T1000 (cell line): ENCODE measurements at places on chromosomes 13 and 19.

DNA sequence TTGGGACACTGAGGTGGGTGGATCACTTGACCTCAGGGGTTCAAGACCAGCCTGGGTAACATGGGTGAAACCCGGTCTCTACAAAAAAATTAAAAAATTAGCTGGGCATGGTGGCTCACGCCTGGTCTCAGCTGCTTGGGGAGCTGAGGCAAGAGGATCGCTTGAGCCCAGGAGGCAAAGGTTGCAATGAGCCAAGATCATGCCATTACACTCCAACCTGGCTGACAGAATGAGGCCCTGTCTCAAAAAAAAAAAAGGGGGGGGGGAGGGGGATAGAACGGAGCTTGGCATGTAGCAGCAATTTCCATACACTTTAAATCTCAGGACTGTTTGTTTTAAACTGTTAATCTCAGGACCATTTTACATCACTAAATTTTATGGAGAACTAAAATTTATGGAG lies 2.2 kb downstream of the ACP7 start:
- no peak for DNase-seq

- no peak for DNase-seq
Observed at GRCh38 chr13:74056801-74057542, 77.2 kb downstream of the KLF12 start.

GRCh38 chr19:58059003-58059670 lies at the start of gene ZNF135:
Gene ZNF135, plus strand, starts transcription at chr19:58059282. Its CDS starts 721 bp downstream, at chr19:58060003.
- DNase-seq, result peak; percentile 77

DNA sequence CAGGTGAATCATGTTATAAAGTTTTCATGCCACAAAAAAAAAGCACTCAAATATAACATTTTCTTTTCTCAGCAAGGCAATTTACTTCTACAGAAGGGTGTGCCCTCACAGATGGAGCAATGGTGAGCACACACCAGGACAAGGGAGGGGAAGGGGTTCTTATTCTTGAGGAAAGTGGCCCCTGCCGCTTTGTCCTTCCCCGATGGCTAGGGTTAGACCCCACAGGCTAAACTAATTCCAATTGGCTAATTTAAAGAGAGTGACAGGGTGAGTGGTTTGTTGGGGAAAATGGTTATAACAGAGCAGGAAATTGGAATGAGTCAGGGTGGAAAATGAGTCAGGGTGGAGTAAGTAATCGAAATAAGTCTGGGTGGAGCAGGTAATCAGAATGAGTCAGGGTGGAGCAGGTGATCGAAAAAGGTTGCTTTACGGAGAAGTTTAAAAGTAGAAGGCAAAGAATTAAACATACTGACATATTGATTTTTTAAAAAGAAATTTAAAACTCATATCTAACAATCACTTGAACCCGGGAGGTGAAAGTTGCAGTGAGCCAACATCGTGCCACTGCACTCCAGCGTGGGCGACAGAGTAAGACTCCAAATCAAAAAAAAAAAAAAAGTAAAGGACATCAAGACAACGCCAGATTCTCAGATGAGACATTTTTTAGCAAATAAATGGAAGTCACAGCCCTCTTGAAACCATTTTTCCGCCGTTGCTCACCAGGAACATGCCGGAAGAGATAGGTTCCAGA lies 813 bp downstream of the ZNF562 start:
- DNase-seq, result no peak

- DNase-seq, result no peak
Observed at GRCh38 chr13:36344886-36345437, 1.2 kb downstream of the SPART start.

- peak; percentile 86 for DNase-seq
Observed at GRCh38 chr19:12052497-12053169, at the start of gene ZNF878. Gene ZNF878, minus strand, starts transcription at chr19:12052961. Its CDS starts 160 bp downstream, at chr19:12052801.

GRCh38 chr13:65339241-65339640 lies 1890.9 kb downstream of the PCDH9 start:
- no peak for DNase-seq

- DNase-seq, result no peak
Observed at GRCh38 chr19:54312436-54313377, at the start of gene LILRA5. Gene LILRA5, minus strand, starts transcription at chr19:54313166. Its CDS starts 147 bp downstream, at chr19:54313019.

- DNase-seq, result no peak
Observed at GRCh38 chr19:32687681-32688080, 3.9 kb upstream of the NUDT19 start.

GRCh38 chr13:88042489-88042888 lies 371.3 kb downstream of the SLITRK5 start:
- DNase-seq, result no peak

- no peak for DNase-seq
Observed at GRCh38 chr13:24168979-24169378, 8.5 kb downstream of the SPATA13 start.

GRCh38 chr13:20713014-20713376 lies 9.5 kb downstream of the IL17D start:
- no peak for DNase-seq

DNA sequence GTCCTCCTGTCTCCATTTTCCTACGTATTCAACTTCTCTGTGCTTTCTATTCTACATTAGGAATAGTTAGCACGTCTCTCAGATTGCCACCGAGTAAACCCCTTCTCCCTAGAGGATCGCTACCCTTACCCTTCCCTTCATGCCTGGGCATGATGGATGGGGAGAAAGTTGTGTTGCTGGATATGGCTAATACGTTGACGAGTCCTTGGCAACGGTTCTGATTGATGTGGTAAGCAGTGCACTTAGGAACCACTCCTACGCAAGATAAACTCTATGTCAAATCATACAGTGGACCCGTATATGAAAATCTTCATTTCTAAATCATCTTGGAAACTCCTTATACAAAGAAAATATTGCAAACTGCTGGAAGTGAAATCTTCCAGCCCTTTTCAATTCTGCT lies 224.5 kb downstream of the EFNB2 start:
- DNase-seq, result no peak

- DNase-seq, result no peak
Observed at GRCh38 chr13:71021825-71022422, 845.1 kb downstream of the DACH1 start.

DNA sequence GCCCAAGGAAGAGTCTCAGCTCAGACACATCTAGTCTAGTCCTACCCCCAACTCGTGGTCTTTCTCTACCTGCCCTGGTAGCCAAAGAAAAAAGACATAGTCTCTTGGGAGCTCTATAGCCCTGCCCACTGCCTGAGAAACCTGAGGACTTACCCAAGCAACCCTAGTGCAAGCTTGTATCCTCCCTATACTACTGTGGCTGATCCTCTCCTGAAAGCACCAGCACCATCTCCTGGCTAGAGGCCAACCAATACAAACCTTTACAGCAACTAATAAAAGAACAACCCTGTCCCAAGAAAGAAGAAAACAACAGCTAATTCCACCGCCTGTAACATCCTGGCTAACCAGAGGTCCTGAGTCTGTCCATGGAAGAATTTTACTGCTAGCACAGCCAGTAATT lies 532.4 kb downstream of the SLITRK6 start:
- no peak for DNase-seq

DNA sequence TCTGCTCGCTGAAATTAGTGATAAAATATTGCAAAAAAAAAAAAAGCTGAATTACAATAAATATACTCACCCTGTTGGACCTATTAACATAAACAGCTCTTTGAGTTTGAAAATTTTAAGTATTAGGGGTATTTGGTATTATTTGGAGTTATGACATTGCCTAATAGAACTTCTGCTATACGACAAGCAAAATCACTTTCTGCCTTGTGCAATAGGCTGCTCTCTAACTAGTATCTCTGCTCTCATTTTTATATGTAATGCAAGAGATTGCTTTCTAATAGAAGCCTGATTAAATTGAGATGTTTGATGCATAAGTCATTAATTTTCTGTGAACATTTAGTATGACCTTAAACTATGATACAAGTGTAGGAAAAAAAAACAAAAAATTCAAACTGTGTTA lies 5.3 kb downstream of the RGS9BP start:
- DNase-seq, result no peak

DNA sequence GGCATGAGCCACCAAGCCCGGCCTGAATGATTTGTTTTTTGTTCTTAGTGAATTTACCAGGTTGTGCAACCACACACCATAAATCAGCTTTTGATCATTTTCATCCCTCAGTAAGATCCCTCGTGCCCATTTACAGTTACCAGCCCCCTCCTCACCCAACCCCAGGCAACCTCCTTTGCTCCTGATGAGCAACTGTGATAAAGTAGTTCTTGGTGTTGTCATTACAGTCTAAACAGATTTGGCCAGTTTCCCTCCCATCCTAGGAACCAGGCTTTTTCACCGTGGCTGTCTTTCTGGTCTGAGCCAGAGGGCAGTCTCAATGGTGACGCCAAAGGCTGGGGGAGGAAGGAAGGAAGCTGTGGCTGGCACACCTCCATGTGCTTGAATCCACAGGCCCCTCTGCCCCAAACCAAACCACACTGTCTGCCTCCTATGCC lies 61.2 kb upstream of the WDFY2 start:
- no peak for DNase-seq

DNA sequence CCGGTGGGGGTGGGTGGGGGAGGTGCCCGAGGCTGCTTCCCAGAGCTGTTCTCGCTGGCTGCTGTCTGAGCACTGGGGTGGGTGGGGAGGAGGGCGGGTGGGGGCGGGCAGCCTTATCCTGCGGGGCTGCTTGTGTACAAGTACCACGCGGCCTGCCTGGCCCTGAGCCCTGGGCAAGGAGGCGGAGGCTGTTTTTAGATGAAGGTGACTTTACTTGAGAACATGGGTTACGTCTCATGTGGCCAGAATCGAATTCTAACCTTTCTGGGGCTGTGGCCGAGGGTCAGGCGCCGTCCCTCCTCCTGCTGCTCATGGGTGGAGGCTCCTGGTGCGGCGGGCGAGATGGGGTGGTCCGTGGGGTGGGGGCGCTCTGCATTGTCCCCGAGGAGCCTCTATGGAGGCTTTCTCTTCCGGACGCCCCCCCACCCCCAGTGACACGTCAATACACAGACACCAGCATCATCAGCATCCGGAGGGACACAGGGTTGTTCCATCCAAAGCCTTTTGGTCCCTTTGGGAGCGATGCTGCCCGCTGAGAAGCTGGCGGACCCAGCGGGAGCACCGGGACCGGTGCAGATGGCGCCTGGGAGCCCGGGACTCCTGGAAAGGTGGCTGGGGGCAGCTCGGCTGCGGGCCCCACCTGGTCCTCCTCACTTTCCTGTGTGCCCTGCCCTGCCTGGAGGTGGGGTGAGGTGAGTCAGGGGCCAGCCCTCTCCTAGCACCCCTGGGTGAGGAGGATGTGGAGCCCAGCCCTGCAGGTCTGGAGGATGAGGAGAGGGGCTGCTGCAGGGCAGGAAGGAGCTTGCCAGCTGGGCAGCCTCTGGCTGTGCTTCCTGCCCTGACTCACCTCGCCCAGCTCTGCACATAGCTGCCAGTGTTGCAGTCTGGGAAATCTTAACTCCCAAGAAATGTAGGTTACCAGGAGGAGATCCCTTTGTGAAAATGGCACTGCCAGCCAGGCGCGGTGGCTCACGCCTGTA lies 3.4 kb downstream of the BSG start:
- peak; percentile 27 for DNase-seq

- DNase-seq, result no peak
Observed at GRCh38 chr13:22126433-22127021, 455.7 kb downstream of the FGF9 start.

GRCh38 chr19:41957838-41958366 lies 1.2 kb downstream of the RABAC1 start:
- DNase-seq, result peak; percentile 16

DNA sequence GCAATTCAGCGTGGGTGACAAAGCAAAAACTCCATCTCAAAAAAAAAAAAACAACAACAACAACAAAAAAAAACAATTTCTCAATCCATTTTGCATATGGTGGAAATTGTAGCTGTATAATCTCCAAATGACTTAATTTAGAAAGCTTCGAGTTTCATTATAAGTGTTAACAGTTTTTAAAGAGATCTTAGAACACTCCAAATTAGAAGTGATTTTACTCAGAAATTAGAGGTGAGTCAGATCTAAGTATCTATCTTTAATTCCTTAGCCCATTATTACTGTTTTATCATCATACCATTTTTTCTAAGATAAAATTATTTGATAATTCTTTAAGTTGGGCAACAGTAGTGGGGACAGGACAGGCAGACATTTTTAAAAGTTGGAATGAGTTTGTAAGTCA lies 60.5 kb downstream of the ZMYM2 start:
- DNase-seq, result no peak

GRCh38 chr13:113413178-113413897 lies 40.0 kb downstream of the ADPRHL1 start:
- no peak for DNase-seq

GRCh38 chr13:109712124-109712722 lies 74.2 kb downstream of the IRS2 start:
- DNase-seq, result no peak

DNA sequence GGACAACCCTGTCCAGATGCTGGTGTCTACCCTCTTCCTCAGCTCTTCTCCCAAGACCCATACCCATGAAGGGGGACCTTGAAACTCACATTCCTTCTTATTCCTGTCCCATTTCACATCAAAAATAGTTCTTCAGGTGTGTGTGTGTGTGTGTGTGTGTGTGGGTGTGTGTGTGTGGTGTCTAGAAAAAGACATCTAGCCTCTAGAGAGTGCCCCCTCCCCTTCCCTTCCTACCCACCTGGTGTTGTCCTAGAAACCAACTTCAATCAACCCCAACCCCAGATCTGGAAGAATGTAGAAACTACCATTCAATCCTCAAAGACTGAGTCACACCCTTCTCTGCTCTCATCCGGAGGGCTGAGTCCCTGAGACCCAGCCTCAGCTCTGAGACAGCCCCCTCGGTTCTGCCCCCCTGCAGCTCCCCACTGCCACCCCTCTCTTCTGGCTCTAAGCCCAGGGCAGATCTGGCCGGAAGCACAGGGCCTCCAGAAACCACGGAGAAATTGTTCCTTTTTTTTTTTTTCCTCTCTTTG lies 3.5 kb downstream of the KCNN4 start:
- peak; percentile 26 for DNase-seq

DNA sequence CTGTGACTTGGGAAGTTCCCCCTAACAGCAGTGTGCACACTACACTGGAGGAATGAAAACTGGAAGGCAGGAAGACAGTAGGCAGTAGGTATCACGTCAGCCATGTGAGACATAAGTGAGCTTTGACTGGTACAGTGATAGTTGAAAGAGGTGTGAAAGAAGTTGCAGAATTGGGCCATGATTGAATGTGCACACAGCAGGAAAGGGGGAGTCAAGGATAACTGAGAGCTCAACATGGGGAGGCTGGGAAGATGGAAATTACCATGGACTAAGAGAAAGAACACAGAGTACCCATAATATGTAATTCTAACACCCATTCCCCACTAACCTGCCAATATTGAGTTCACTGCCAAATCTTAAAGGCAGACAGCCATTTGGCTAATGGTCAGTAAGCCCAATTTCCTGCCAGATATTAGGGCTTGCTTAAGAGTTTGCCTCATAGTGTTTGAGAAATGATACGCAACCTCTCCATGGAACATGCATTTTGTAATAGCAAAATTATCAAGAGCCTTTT lies 321.7 kb downstream of the DCT start:
- no peak for DNase-seq

DNA sequence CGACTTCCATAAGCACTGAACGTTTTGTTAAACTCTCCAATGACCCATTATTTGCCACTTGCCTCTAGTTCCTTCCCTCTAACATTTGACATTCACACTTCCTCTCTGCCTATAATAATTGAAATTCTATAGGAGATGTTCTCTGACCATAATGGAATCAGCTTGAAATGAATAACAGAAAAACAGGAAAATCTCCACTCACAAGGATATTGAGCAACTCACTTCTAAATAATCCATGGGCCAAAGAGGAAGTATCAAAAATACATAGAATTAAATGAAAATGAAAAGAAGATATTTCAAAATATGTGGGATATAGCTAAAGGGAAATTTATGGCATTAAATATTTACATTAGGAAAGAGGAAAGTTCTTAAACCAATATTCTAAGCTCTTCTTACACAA lies 3.4 kb upstream of the FCGBP start:
- no peak for DNase-seq

GRCh38 chr19:42693760-42694350 lies 46.4 kb downstream of the PSG3 start:
- DNase-seq, result peak; percentile 9

- no peak for DNase-seq
Observed at GRCh38 chr13:42363941-42364612, 92.1 kb downstream of the AKAP11 start.
